Globus pallidus (tissue), 1 donor: ENCODE measurements at places on chromosomes 7 and 10.

DNA sequence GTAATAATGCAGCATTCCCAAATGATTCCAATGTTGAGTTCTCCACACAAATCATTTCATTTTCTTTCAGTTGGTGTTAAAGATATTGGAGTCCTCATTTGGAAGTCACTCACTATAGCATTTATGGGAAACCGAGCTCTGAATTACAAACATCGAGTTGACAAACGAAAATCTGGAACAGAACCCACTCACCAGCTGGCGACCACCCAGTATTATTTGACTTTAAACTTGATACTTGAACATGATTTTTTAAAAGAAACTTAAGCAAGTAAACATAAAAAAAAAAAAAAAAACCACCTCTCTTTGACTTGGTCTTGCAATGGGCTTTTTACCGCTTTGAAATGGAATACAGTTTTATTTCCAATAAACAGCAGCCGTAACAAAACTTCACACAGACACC, 576.6 kb upstream of the C7orf33 start:
- DNase-seq, result no peak

DNA sequence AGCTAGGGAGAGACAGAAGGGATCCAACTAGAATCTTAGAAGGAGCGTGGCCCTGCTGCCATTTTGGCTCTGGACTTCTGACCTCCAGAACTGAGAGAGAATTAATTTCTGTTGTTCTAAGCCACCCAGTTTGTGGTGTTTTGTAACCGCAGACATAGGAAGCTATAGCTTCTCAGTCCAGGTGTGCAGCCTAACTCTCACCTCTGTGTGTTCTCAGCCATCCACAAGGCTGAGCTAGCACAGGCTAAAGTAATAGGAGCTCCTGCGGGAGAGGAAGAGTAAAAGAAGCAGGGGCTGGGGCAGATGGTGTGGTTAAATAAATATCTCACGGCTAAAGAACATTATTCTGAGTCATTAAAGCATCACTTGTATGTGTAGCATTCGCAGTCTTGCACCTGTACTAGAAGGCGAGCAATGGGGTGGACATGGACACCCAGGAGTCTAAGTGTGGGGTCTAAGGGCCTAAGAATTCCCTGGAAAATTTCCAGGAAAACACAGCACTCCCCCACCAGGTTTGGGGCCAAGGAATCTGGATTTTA, 94.1 kb downstream of the AOAH start:
- no peak for DNase-seq

GRCh38 chr10:60662917-60663614, 115.2 kb upstream of the CDK1 start:
- no peak for DNase-seq

DNA sequence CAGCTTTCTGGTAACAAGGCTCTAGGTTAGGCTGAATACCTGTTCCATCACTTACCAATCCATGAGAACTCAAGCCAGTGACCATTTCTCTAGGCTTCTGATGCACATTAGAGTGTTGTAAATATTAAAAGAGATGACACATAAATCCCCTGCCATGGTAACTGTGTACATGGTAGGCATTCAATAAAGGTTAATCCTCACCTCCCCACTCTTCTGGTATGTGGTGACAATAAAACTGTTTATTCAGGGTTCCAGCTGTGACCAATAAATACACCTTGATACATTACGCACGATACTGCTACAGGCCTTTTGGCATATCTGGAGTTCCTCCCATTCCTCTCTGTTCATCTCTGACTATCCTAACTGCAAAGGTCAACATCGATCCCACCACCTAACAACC, 171.9 kb downstream of the SRPK2 start:
- DNase-seq, result no peak

GRCh38 chr7:16698200-16698905, 52.4 kb downstream of the BZW2 start:
- no peak for DNase-seq
